ENCODE measurements at places on chromosomes 3 and 15.

DNA sequence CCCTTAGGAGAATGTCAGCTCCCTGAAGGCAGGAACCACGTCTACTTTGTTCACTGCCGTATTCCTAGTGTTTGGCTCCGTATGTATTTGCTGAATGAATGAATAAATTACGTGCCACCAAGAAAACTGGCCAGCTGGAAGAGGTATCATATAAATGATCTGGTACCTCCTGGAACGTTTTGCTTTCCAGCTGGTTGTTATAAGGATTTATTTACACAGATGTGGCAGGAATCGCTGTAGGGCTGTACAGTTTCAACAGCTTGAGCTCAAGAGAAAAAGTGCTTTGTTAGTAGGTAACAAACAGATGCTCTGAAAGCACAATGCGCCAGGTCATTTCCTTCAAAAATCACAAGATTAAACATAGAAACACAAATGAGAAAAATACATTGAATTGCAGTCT, 108.8 kb upstream of the ATP2B2 start:
- DNase-seq = no peak

GRCh38 chr3:52846432-52846965, 11.7 kb upstream of the MUSTN1 start:
- DNase-seq = no peak

DNA sequence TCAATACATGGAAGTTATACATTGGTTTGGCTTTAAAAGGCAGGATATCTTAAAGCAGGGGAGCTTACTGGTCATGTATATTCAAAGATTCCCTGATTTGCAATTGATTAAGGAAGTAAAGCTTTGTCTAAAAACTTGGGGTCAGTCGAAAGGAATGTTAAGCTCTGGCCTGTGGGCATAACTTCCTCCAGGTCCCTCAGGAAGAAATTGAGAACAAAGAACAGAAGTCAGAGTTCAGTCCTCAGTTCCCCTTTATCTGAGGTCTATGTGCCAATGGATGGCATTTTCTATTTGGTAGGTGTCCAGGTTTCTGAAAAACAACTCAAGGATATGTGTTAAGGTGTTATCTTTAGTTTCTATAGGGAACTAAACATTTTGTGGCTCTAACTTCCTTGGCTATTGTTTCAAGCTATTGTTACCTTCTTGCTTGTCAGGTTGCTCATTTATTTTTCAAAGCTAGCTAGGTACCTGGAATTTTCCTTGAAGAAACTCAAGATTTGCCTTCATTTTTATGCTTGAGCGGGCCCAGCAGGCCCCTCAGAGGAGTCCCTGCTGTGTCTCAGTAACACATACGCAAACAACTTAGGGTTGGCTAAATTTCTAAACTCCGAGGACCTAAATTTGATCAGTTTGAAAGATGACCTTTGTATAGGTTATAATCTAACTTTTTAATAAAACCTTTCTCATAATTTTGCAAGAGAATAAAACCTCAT, 135.0 kb upstream of the UBE2E2 start:
- DNase-seq = no peak

DNA sequence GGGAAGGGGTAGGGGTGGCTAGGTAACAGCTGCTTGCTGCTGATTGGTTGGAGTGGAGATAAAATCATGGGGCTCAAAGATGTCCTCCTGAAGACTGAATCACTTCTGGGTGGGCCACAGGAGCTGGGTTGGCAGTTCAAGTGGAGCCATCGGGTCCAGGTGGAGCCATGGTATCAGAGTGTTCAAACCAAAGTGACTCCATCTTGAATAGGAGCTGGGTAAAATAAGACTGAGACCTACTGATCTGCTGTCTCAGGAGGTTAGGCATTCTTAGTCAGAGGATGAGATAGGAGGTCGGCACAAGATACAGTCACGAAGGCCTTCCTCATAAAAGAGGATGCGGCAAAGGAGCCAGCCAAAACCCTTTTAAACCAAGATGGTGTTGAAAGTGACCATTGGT, 96.5 kb downstream of the RTP4 start:
- DNase-seq = no peak

DNA sequence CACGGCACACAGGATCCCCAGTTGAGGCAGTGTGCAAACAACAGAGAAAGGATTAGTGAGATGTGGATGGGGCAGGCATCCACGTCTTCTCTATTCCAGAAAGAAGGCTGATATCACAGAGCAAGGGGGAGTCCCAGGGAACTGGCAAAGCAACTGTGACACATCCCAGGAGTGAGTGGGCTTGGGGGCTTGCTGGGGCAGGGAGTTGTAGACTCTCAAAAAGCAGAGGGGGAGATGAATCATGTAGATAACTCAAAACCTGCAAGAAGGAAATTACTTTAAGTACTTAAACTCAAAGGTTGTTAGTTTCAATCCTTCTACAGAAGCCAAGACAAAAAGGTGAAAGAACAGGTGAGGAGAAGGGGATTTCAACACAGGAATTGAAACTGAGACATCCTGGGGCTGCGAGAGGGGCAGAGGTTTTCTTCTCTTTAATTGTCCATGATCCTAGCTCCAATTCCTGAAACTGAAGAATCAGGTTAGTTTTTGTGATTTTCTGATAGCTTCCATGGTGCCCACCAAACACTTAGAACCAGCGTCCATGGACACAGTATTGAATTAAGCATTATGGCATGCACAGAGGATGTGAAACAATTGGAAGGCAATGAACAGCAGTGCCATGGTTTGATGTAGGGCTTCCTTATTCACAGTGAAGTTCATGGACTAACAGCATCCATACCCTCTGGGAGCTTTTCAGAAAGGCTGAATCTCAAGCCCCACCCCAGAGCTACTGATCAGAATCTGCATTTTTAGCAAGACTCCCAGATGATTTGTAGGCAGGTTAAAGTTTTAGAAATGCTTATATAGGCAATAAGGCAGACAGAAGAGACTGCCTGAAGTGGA, 52.0 kb downstream of the CCR3 start:
- DNase-seq = no peak

DNA sequence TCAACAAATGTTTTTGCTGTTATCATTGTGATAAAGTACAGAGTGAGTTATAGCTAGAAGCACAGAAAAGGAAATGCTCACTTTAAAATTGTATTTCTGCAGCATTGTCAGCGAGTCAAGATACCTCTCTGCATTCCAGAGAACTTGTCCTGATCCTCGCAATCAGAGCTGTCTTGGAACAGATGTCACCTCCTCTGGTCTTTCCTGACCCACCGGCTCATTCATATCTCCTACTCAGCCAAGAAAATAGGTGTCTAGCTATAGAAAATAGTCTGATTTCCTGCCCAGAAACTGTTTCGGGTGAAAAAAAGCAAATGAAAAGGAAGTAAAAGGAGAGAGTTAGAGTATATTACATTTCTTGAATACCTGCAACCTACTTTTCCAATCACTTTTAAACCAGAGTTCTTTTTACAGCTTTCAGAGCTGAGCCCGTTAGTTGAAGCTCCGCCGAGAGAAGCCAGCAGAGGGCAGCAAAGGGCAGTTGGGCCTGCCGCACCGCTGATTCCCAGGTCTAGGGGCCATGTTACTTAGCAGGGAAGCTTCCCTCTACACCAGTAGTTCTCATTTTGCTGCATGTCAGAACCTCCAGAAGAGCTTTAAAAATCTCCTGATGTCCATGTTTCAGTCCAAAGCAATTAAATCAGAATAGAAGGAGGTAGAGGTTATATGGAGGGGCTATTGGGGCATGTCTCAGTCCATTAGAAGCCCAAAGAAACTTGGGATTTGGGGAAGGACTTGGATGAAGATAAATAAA, 185.7 kb upstream of the THRB start:
- peak; percentile 82 for DNase-seq

- no peak for DNase-seq
Observed at GRCh38 chr15:23065836-23066235, 26.5 kb upstream of the TUBGCP5 start.

GRCh38 chr3:142723665-142723967, 218 bp upstream of the TRPC1 start:
- no peak for DNase-seq

DNA sequence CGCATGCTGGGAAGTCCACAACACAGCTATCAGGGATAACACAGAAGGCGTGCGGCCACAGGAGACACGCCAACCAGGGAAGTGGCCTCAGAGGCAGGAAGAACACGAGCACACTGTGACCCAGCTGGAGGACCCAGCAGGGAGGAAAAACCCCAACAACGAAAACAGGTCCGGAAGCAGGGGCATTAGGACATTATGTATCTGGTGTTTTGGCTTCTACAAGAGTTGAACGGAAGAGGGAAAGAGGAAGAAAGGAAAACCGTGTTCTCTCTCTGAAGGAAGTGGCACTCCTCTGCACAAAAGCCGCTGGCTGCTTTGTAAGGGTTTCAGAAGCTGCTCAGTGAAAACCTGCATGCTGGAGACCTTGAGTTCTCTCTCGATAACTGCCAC, 61.8 kb downstream of the HACD2 start:
- DNase-seq = no peak

- no peak for DNase-seq
Observed at GRCh38 chr3:195540511-195540910, 2.6 kb downstream of the PPP1R2 start.

- DNase-seq = no peak
Observed at GRCh38 chr3:56197259-56197965, 270.9 kb downstream of the ERC2 start.

- no peak for DNase-seq
Observed at GRCh38 chr3:99013777-99014315, 112.4 kb upstream of the DCBLD2 start.

- no peak for DNase-seq
Observed at GRCh38 chr3:23819599-23820360, 14.0 kb downstream of the UBE2E1 start.

DNA sequence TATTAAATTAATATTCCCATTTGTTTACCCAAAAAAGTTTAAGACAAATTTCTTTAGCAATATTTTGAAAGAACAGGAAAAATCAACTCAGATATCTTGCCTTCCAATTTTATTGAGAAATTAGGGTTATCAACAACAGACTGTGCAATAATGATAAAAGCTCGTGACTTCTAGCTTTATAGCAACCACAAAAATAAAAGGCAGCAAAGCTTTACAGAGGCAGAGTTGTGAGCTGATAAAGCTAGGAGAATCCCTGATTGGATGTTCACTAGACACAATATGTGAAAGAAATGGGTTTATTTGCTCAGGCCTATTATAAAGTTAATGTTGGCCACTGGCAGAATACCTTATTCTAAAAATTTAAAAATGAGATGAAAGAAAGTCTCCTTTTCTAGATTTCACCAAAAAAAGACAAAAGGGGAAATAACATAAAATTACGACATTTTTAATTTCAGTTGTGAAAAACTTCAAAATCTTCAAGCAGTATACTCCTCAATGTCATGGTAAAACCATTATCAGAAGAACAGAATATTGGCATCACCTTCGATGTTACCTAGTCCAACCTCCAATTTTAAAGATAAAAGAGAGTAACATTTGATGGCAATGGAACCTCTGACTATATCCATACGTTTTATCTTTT, 2.8 kb downstream of the VPS13C start:
- no peak for DNase-seq

DNA sequence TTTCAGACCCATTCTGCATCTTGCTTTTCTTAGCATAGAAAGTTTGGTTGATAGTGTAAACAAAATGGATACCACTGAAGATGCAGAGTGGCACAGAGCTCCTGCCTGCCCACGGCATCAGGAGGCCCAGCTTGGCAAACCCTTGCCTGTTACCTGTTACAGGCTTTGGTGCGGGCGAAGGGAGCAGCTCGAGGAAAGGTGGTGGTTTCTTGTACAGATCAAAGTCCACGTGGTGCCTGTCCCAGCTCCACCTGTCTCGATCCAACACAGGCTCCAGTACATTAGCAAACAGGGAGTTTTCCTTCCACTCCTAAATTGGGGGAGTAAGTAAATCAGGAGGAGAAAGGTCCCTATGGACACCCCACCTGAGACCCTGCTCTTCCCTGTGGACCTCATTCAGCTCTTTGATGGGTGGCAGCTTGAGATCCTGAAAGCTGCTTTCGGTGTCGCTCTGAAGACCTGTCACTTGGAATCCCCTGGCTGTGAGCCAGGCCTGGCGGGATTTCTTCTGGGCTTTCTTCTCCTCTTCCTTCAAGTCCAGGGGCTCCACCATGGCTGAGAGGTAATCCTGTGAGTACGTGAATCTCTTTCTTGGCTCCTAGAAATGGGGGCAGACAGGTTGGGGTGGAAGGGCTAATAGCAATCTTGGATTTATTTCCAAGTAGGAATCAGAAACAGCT, 35.7 kb downstream of the ACAD9 start:
- DNase-seq = no peak

DNA sequence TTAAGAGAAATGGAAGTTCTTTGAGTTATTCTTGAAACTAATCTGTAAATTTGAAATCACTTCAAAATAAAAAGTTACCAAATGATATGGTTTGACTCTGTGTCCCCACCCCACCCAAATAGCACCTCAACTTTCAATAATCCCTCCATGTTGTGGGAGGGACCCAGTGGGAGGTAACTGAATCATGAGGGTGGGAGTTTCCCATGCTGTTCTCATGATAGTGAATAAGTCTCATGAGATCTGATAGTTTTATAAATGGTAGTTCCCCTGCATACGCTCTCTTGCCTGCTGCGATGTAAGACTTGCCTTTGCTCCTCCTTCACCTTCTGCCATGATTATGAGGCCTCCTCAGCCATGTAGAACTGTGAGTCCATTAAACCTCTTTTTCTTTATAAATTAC, 690.7 kb upstream of the ZNF385D start:
- no peak for DNase-seq

- DNase-seq = no peak
Observed at GRCh38 chr3:183468424-183468823, 40.0 kb upstream of the MCF2L2 start.

- no peak for DNase-seq
Observed at GRCh38 chr15:42401544-42402454, 42.5 kb downstream of the CAPN3 start.

- no peak for DNase-seq
Observed at GRCh38 chr3:111695636-111696117, 100.5 kb upstream of the ZBED2 start.

GRCh38 chr15:38652998-38653397, 88.4 kb upstream of the RASGRP1 start:
- DNase-seq = no peak

DNA sequence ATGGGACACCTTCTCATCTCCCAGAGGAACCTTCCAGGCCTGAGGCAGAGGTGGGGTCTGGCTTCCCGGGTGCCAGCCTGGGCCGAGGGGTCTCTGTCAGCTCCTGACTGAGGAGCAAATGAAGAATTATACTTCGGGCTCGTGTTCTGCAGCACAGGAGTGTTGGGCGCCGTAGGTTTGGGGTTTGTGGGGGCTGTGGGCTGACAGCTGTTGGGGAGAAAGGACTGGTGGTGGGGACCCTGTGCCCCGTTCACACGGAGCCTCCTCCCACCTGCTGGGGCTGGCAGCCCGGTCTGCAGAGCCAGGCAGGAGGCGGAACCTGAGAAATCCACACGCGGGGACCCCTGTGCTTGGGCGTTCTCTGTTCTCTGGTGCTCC, 59.7 kb downstream of the ADAMTS7 start:
- DNase-seq = no peak

Measured in D341Med (cell line).